ENCODE measurements at places on chromosomes 5 and 9.

DNA sequence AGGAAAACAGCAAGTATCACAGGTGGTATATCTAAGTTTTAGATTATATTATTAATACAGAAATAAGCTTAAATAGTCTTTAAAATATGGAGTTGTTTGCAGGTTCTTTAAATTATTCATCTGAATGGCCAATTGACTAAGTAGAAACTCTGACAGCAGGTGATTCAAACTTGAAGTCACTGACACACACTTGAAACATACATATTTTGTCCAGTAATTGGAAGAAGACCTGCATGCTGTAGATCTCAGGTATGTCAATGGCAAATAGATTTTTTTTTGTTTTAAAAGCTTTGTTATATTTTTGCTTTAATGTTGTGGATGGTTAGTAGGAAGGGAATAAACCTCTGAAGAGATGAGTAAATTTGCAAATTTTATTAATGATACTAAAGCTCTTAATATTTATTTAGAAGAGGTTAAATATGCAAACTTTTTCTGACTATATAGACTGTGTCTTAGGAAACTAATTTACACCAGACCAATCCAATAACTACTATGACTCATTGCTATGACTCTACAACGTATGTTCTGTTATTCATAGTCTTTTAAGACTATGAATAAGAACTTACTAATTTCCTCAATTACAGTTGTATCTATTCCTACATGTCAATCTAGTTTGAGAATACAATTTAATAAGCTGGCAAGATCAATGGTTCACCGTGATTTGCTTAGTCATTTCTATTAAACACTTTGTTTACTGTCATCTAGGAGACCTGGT, 53.9 kb upstream of the RORB start:
- DNase-seq, result no peak

- no peak for DNase-seq
Observed at GRCh38 chr5:14134083-14134482, 9.1 kb upstream of the TRIO start.

DNA sequence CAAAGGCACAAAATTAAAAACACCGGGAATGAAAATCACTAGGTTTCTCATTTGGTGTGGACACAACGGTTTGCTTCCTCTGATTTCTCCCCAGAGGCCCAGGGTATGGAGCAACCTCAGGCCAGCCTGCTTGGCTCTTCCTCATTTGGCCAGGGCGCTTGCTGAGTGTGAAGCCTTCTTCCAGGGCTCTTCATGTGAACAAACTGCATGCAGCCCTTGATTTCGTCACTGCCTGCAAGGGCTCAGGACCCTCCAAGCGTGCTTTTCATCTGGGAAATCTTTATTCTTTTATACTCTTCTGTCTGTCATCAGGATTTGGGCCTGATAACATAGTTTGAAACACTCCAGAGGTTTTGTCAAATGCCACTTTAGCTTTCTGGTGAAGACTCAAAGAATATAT, 122.6 kb upstream of the KLF4 start:
- DNase-seq, result no peak

- DNase-seq, result no peak
Observed at GRCh38 chr9:114259798-114260523, 62.9 kb upstream of the ORM1 start.

DNA sequence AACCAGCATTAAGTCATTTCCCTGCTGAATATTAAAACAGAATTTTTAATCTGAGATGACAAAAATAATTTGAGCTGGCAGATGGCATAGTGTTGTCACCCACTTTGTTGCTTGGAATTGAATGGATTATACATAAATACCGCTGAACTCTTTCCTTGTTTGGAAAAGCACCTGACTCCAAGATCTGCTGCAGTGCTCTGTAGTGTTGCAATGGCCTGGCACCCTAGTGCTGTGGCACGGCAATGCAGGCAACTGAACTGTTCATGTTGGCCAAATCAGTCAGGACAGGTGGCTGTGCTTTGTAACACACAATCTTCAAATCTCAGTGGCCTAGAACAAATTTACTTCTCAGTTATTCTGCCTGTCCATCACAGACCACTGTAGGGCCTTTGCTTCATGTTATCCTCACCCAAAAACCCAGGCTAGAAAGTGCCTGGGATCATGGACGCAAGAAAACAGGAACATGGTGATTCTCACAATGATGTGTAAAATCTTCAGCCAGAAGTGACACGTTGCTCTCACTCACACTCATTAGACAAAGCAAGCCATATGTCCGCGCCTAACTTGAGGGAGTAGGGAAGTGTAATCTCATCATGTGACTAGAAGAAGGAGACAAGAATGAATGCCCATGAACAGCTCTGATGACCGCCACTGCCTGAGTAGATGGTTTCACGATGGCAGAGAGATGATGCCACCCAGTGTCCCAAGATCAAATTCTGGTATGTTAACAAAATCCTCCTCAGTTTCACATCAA, 191.9 kb upstream of the PUM3 start:
- no peak for DNase-seq
